Upper lobe of left lung (tissue), 6 donors: ENCODE measurements at places on chromosomes 2 and 18.

GRCh38 chr18:67483952-67484351, 32.6 kb downstream of the DSEL start:
- no peak overlapping the region for H3K4me3 ChIP-seq
- H3K36me3 ChIP-seq, result no peaks in the 10 kb centered on the region
- no peak overlapping the region for H3K27ac ChIP-seq
- DNase-seq, result no peak
- no peaks in the 10 kb centered on the region for H3K27me3 ChIP-seq
- no peaks in the 10 kb centered on the region for H3K4me1 ChIP-seq

- H3K4me1 ChIP-seq, result no peaks in the 10 kb centered on the region
- no peak for DNase-seq
- no peaks in the 10 kb centered on the region for H3K27me3 ChIP-seq
- H3K27ac ChIP-seq, result no peak overlapping the region
Observed at GRCh38 chr2:184154438-184154837, 443.9 kb upstream of the ZNF804A start.

DNA sequence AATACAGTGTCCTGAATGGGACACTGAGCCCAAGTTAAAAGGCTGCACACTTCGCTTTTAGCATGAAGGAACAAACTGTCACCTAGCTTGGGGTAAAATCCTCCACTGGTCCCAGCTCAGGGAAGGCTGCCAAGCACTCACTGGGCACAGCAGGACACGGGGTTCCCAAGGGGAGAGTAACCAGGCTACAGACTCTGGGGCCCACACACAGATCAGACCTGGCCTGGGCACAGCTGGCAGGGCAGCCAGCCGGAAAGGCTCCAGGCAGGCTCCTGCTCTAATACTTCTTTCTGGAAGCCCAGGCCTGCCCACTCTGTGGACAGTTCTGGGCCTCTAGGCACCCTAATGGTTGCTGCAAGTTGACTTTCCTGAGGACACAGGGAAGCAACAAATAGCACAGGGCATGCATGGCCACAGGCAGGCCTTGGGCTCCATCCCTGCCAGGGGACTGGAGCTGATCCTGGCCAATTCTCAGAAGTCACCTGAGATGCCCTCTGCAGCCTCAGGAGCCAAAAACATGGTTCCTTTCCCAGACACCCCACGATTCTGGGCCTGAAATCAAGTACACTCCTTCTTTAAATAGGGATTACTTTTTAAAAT, 18.7 kb upstream of the SULT1C3 start:
- no peak for DNase-seq
- no peaks in the 10 kb centered on the region for H3K27me3 ChIP-seq
- no peak overlapping the region for H3K27ac ChIP-seq
- no peaks in the 10 kb centered on the region for H3K36me3 ChIP-seq
- H3K4me3 ChIP-seq, result no peak overlapping the region

DNA sequence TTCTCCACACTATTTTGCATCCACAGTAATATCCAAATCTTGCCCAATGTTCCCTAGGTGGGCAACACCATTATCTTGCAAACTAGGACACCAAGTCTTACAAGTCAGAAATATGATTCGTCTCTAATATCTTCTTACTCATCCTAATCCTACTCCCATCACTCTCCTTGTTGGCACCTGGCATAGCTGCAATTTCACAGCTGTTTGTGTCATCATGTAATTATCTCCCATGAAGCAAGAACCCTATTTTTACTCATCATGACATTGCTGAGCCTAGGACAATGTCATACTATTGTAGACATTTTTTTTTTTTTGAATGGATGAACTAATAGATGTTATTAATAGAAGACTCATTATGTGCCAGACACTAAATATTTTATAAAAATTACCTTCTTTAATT, 91.3 kb upstream of the CCDC141 start:
- no peak overlapping the region for H3K4me3 ChIP-seq
- no peaks in the 10 kb centered on the region for H3K4me1 ChIP-seq
- H3K27me3 ChIP-seq, result no peaks in the 10 kb centered on the region
- no peak overlapping the region for H3K27ac ChIP-seq

DNA sequence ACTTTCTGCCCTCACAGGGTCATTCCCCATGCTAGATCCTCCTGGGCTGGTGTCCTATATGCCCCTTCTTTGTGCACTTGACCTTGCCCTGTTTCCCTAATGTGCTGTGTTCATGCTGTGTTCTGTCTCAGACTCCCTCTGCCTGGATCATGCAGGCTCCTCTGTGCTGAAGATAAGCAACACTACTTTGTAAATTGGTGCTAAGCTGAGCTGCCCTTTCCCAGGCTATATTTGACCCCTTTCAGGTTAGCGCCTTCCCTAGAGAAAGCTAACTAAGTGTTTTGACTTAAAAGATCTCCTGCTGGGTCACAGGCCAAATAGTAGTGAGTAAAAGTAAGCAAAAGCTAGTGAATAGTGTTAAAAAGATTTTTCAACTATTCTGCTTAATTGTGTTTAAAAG, 257.2 kb upstream of the RGPD4 start:
- DNase-seq, result no peak
- H3K27me3 ChIP-seq, result no peaks in the 10 kb centered on the region
- H3K4me3 ChIP-seq, result no peak overlapping the region
- H3K36me3 ChIP-seq, result no peaks in the 10 kb centered on the region

- H3K4me3 ChIP-seq, result no peak overlapping the region
- H3K4me1 ChIP-seq, result no peaks in the 10 kb centered on the region
- no peak for DNase-seq
- no peak overlapping the region for H3K27ac ChIP-seq
- no peaks in the 10 kb centered on the region for H3K36me3 ChIP-seq
- H3K27me3 ChIP-seq, result no peaks in the 10 kb centered on the region
Observed at GRCh38 chr2:162060532-162060931, 13.5 kb downstream of the DPP4 start.
